ENCODE measurements at places on chromosomes 5 and 9.

- DNase-seq = no peak
Observed at GRCh38 chr5:133741396-133741795, 129.1 kb upstream of the FSTL4 start.

DNA sequence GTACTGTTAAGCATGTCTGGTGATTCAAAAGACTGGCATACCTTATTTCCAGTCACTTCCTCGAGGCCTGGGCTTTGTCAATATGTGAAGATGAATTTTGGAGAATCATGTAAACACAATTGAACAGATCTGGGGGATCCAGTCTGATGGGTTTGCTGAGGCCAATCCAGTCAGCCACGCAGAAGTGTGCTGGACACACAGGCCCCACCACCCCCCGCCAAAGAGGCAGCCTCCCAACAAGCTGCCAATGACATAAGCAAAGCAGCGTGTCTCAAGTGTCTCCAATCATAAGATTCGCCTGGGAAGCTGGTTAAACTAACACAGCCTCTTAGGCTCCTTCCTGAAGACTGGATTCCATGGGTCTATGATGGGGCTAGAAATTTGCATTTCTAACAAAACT, 192.9 kb upstream of the KLF9 start:
- peak; percentile 82 for DNase-seq

DNA sequence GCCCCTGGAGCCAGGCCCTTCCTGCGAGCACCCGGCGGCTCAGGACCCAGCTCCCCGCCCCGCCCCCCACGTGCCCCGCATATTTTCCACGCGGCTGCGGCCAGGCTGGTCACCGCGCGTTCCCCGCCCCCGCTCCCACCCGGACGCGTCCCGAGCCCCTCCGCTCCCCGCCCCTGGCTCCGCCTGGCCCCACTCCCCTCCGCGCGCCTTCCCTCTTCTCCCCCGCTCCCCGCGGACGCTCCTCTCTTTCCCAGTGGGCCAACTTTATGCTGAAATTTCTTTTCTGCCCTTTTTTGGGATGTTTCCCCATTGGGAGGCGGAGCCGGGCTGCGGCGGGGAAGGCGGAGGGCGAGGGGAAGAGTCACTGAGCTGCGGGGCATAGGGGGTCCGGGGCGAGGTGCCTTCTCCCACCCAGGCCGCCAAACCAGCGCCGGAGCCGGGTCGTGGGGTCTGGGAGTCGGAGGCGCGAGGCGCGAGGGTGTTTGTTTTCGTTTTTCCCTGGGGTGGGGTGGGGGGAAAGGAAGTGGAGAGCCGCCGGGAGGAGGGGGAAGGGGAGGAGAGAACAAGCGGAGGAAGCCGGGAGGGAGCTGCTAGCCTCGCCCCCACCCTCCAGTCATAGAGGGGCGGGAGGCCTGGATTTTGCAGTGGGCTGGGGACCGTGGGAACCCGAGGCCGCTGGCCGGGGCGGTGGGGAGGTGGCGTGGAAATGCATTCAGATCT, 1.0 kb upstream of the TPM2 start:
- peak; percentile 75 for DNase-seq

DNA sequence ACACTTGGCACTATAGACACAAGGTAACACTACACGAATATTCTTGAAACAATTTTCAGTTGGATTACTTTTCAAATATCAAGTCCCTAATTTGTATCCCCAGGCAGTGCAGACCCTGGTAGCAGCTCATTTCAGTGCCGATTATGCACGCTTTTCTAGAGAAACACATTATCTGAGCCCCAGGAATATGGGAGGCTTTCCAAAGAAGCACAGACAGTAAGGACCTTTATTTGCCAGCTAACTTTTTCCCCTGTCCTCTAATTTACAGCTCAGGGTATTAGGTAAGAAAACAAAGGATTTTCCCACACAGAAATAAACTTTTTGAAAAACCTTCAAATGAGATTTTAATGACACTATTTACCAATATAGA, 852.3 kb upstream of the DMAC1 start:
- no peak for DNase-seq

DNA sequence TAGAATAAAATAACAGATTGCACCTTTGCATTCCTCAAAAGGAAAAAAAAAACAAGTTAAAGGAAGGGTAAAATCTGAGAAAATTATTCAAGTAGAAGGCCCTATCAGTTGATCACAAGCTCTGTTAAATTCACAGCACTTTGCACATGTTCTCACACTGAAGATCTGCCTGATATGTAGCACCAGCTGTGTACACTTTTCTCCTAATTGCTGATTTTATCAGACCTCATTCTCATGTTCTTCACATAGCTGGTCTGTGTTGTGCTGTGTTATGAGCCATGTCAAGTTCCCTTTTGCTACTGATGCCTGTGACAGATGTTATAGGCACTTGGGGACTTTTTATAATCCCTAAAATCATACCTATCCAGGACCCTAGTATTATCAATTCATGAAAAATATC, 390.4 kb upstream of the PRR16 start:
- DNase-seq = no peak

DNA sequence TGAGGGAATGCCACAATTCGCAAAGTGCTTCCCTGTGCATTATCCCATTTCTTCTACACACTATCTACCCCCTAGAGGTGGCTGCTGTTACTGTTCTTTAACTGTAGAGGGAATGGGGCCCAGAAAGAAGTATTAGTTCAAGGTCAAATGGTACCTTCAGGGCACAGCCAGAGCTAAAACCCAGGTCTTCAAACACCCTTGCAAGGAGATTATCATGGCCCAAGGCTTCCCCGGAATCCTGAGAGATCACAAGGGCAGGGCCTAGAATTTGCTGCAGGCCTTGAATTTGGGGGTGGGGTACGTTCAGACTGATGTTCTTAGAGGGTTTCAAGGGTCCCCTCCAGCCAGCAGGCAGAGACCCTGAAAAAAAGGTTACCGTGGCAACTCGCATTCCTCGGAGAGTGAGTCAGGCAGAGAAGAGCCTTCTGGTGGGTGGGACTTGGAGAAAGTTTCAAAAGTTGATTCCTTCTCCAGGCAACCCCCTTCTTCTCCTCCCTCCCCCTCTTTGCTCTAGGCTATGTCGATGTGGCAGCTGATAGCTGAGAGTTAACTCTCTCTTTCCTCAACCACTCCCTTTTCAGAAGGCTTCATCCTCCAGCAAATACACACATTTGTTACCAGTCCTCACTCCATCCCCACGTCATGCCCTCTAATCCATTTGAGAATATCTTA, 1.9 kb downstream of the SPARC start:
- peak; percentile 83 for DNase-seq

GRCh38 chr5:59238126-59238902, 655.2 kb downstream of the PDE4D start:
- no peak for DNase-seq

GRCh38 chr5:117209479-117209878, 634.9 kb upstream of the SEMA6A start:
- DNase-seq = no peak

DNA sequence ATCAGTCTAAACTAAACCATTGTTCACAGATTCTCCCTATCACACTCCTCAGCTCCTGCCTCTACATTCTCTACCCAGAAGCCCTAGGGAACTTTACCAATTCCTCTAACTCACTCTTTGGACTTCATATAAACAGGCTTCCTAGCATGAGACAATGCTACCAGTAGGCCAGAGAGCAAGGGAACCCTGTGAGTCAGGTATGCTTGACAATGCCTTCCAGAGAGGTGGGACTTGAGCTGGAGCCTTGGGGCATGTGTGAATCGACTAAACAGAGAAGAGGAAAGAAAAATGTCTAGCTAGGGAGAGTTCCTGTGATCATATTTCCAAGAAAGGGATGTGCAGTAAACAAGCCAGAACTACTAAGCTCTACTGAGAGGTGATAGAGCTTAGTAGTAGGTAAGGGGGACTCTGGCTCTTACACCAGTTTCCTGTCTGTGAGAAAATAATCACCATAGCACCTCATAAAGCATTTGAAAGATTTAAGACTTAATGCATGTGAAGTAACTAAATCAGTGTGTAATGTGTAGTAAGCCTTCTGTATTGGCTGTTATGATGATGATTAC, 6.4 kb upstream of the RFK start:
- no peak for DNase-seq

- DNase-seq = no peak
Observed at GRCh38 chr5:15160091-15160490, 288.5 kb upstream of the ANKH start.

DNA sequence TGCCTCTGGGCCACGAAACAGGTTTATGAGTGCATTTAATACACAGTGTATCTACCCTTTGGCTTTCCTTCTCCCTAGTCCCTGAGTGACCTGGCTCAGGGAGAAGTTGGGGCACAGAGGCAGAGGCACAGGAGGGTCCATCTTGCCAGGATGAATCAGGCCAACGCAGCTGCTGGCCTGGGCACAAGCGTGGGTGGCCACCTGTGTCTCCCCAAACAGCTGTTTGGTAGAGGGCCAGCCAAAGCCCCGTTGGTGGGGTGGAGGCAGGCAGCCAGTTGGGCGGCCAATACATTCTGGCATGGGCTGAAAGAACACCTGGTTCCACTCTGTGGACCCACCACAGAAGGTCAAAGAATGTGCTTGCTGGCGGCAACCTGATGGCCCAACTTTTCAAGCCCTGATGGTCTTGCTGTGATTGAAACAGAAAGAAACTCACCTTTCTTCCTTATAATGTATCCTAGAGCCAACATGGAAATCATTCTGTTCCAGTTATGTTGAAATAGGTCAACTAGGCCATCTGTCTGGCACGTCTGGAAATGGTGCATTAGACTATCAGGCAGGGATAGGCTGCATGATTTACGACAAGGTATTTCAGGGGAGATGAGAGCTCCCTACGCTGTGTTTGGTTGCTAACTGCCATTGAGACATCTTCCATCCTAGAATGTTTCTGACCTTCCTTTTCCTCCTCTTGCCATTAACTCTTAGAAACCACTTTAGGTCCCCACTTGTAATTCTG, 337.4 kb downstream of the ADAMTS6 start:
- no peak for DNase-seq

DNA sequence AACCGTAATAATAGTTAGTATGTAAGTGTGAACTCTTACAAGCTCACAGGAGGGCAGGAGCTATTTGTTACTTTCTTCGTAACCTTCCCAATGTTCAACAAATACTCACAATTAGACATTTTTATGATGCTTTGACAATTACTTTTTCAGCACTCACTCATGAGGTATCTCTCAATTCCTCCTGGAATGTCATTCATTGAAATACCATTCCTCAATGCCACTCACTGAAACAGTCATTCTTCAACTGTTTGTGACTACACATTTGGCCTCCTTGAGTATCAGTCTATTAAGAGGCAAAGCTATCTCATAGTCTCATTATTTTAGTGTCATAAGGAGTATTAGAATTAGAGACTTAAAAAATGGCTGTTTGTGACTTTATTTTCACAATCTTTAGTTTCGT, 734.1 kb upstream of the DMAC1 start:
- DNase-seq = no peak

Data from thyroid gland (tissue), 4 donors.